SW 1271 (cell line): ENCODE measurements at places on chromosomes 3 and 15.
A peak's percentile ranks its signal among the peaks of the same experiment; 100 is the strongest.

- DNase-seq = no peak
Measured at GRCh38 chr3:27686642-27687041, 35.5 kb downstream of the EOMES start.

DNA sequence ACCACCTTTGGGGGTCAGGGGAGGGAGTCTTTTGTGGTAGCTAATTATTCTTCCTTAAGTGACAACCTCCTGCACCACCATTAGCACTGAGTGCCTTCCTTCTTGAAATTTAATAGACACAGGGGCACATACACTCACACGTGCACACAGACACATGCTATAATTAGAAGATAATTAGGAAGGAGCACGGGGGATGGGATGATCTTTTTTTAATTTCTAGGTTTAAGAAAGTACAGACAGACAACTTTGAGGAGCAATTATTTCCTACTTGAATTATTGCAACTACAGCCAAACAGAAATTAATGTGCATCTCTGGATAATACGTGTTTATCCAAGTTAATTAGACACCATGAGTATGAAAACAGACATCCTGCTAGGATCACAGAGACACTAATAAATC lies 44.8 kb upstream of the GUCA1C start:
- no peak for DNase-seq

DNA sequence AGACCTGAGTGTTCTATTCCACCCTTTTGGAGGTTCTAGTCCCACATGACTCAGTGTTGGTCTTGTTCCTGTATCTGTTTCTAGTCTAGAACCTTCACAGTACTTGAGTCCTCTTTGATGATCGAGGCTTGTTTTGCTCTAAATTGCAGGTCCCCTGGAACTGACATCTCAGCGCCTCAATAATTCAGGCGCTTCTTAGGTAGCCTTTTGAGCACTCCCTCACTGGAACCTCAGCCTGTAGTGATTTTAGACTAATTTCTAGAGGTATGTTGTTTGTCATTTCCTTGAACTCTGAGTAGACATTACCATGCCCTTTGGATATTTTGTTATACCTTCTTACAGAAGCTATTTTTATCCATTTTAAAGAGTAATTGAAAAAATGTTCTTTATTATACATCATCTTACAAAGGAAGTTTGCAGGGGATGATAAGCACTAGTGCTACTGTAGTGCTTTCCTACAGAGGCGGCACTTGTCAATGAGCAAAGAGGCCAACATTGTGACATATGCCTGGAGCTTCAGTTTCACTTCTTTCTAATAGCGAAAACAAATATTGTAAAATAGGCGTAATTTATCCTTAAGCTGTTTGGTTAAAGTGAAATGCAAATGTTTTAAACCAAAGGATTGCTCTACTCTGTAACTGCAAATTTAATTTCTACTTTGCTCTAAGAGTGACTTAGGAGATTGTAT lies 75.7 kb downstream of the EFL1 start:
- no peak for DNase-seq

DNA sequence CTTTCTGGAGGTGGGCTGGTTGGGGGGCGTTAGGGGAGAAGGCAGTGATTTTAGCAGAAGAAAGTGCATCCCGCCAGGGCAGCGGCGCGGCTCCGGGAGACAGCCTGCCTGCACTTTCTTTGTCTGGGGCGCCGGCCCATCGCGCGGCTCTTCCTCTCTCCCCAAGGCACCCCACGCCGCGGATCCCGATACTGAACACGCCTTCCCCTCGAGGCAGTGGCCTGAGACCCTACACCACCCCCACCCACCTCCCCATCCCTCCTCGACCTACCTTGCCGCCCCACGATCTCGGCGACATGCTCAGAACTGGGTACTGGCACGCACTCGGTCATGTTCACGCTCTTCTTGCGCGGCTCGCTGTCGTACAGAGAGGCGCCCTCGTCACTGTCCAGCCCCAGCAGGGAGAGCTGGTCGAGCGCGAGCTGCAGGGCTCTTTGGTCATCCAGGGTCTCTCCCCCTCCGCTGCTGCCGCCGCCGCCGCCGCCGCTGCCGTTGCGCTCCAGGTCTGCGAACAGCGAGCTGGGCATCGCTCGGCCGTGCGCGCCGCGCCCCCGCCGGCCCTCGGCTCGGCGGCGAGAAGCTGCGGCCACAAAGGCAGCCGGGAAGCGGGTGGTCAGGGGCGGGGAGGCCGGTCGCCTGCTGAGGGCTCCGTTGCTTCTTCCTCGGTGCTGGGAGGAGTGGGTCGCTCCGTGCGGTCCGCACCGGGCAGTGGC lies 483 bp downstream of the MEX3B start:
- DNase-seq = peak; percentile 71

GRCh38 chr3:72390841-72391240 lies 457.4 kb downstream of the SHQ1 start:
- no peak for DNase-seq

- no peak for DNase-seq
Measured at GRCh38 chr3:129105862-129106261, 15.7 kb downstream of the RAB43 start.

DNA sequence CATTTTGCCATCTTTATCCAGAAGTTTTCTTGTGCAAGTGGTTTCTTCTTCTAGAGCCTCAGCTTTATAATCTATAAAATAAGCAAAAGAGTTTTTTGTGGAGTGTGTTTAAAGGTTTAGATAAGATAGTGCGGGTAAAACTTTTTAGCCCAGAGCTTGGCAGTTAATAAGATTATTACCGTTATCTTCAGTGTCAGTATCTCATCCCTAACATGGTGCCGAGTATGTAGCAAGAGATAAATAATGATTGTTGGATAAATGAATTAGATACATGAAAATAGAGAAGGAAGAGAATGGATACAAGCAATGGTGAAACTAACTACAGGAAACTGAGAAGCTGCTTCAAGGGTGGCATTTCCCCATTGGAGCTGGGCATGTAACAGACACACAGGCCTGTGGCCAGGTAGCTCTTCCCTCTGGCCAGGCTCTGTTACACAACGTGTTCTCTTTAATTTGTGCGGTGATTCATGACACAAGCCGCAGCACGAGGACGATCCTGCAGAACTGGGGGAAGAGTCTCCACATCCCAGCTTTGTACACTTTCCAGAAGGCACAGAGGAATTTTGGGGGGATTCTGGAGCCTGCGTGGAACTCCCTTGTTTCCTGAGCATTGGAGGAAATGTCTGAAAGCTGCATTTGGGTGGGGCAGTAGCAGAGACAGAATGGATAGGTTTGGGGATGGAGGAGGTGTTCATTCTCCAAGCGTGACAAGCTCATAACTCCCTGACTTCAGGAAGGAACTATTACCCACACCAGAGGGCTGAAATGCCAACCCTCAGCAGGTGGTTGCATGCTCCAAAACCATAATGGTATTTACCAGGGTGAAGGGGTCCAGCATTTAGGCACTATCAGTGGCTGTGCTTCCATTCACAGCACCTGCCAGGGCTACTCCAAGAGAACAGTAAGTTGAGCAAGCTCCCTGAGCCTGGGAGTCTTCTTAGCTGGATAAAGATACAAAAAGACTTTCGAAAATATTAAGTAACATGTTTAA lies 14.2 kb upstream of the ST6GAL1 start:
- DNase-seq = no peak

- no peak for DNase-seq
Measured at GRCh38 chr3:435161-435560, 238.6 kb downstream of the CHL1 start.

- no peak for DNase-seq
Measured at GRCh38 chr3:157275832-157276231, 115.9 kb upstream of the CCNL1 start.

- no peak for DNase-seq
Measured at GRCh38 chr15:69132430-69132829, 28.0 kb upstream of the GLCE start.

DNA sequence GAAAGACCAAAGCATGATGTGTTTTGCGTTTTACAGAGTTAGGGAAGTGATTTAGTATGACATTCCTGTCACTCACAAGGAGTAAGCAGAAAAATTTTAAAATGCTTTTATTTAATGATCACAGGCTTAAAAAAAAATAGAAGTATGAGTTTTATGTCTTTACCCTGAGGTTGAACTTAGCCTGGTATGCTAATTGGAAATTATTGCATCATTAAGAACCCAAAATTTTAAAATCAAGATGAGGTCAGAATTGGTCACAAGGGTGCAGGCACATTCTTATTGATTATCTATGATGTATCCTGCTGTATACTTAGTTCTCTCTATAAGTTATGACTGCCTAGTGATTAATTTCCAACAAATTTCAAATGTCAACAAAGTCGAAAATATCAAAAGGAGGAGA lies 585.6 kb upstream of the ALCAM start:
- no peak for DNase-seq

DNA sequence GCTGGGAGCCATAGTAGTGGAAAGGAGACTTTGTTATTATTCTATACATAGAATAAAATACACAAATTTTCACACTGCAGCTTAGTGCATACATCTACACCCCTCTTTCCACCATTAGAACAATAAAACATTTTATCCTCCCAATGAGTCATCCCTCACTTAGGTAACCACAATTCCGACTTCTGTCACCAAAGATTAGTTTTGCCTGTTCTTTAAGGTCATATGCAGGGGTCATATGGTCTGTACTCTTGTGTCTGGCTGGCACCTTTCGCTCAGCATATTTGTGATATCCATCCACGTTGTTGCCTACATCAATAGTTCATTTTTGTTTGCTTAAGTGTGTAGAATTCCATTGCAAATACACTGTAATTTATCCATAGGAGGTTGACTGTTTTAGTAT lies 399.4 kb downstream of the SHQ1 start:
- no peak for DNase-seq

DNA sequence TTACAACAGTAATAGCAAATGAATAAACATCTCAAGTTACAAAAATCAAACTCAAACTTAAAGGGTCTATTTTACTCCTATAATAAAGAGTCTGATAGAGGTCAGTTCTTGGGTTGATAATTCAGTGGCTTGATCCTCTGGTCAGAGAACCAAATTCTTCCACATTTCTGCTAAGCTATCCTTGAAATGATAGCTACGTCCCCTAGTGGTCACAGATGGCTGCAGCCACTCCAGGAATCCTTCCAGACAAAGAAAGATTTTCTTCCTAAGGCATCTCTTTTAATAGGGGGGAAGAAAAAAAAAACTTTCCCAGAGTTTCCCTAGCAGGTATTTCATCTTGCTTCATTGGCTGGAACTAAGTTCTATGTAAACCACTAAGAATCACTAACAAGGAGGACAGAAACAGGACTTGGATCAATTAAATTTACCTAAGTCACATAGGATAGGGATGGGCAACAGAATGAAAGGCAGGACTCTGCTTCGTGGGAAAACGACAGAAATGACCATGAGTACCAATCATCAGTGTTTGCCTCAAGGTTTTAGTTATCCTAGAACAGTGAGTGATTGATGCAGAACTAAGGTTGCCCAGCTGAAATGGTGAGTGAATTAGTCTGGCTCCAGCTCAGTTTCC lies 160.7 kb downstream of the STAC start:
- no peak for DNase-seq

DNA sequence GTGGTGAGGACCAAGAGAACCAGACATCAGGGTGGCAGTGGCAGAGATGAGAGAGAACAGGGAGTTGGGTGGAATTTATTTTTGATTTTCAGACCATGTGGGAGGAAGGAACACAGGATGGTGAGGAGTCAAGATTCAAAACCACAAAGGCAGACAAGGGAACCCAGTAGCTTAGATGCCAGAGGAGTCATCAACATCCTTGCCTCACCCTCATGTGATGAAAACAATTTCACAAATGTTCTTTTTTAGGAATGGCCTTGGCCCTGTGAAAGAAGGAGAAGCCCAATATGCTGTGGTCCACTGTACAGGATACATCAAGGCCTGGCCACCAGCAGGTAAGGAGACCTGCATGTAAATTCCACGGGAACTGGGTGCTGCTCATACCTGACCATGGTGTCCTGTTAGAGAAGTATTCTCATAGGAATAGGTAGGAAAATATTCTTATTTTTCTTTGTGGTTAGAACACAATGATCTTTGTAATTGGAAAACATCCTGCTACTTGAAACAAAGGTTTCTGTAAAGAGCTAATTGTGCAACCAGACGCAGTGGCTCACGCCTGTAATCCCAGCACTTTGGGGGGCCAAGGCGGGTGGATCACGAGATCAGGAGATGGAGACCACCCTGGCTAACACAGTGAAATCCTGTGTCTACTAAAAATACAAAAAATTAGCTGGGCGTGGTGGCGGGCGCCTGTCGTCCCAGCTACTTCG lies 110.0 kb downstream of the ARNT2 start:
- no peak for DNase-seq

DNA sequence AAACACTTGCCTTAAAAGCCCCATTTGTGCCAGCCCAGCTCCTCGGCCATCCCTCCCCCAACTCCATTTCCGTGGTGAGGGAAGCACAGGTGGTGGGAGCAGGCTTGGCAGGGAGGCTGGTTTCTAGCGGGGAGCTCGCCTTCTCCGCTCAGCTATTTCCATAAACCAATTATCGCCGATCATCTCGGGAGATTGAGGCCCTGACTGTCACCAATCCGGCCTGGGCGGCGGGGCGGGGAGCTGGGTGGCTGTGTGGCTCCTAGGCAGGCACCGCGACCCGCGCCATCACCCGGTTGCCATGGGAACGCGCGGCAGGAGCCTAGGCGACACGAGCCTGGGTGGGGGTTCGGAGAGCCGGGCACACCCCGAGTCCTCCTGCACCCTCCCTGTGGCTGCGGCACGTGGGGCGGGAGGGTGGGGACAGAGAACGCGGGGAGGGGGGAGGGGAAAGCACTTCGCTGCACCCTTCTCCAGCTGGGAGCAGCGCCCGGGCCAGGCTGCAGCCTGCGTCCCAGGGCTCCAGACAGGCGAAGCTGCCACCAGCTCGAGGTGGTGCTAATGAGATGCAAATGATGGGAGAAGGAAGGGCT lies 9.3 kb downstream of the CCDC33 start:
- no peak for DNase-seq

DNA sequence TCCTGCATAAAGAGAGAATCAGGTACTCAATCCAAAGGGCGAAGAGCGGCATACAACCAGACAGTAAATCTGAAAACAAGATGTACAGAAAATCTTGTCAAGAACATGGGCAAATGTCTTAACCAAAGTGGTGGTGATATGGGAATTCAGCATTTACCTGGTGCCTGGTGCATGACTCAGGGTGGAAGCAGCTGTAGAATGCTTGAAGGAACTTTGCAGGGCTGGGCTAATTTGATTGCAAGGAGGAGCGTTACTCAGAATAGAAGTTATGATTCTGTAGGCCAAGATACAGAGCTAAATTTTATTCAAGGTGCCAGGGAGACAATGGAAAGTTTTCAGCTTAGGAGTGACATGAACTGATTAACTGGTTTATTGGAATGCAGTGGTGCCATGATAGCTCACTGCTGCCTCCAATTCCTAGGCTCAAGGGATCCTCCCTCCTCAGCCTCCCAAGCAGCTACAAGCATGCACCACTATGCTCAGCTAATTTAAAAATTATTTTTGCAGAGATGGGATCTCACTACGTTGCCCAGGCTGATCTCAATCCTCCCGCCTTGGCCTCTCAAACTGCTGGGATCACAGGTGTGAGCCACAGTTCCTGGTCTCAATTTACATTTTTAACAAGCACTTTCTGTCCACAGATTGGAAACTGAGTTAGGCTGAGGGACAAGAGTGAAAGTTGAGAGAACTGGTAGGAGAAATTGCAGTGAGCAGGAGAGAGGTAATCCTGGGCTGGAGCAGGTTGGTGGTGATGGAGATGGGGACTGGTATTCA lies 91.5 kb upstream of the TBC1D5 start:
- DNase-seq = no peak

- no peak for DNase-seq
Measured at GRCh38 chr3:148763156-148763680, 64.4 kb upstream of the CPB1 start.
